Right forelimb (tissue), 1 donor: ENCODE measurements at places on chromosomes 4 and X.

GRCh38 chr4:121139533-121140222, 24.4 kb downstream of the TNIP3 start:
- no peak for DNase-seq

DNA sequence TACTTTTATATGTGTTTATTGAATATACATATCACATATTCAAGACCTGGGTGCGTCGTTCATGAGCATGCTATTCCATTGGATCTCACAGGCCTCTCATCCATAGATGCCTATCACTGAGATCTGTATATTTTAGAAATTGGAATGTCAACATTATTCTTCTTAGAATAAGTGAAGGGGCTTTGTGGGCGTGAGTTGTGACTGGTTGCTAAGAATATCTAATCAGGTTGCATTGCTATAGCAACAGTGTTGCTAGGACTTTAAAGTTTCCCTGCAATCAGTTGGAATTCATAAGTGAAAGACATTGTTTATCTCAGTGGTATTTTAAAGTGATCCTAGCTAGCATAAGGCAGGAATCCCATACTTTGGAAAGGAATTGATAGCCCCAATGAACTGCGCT, 36.7 kb upstream of the ANK2 start:
- no peak for DNase-seq

GRCh38 chr4:39287223-39287622, 78.9 kb downstream of the RFC1 start:
- no peak for DNase-seq

DNA sequence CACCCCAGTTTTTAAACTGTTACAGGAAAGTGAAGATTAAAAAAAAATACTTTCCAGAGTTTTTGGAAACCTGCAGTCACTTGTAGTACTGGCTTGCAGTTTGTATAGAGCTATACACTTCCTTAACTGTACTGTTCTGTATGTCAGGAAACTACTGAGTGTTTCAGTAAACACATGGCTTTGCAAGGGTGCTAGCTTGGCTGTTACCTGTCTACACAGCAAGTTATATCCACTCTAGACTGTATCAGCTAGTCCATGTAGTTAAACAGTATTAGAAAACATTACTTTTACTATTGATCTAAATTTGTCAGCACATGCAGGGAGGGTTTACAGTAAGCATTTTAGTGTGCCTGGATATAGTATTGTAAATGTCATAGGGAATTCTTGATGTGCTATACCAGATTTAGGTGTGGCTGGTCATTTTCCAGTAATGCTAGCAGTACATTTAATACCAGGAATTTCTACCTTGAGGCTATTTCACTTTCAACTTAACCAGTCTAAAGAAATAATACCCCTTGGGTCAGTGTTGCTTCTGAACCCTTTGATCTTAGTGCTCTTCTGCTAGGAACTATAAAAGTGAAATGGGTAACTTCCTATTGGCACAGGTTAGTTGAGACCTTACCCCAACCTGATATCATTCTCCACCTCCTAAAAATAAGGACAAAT, 192.3 kb upstream of the ANKRD50 start:
- no peak for DNase-seq
